ENCODE measurements at places on chromosomes 11 and 22.

GRCh38 chr11:90512846-90513245 is 290.0 kb upstream of the CHORDC1 start:
- DNase-seq = no peak

DNA sequence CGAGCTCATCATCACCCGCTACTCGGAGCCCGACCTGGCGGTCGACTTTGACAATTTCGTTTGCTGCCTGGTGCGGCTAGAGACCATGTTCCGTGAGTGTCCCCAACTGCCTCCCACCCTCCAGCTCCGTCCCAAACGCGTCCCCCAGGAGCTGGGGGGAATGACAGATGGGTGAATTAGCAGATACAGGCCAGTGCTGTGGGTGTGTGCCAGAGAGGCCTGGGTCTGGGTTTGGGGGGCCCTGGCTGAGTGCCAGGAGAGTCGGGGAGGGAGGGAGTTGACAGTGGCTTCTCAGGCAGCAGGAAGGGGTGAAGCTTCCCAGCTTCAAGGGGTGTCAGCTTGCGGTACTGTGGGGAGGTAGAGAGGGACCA is 28.6 kb downstream of the CAPN1 start:
- DNase-seq = no peak

DNA sequence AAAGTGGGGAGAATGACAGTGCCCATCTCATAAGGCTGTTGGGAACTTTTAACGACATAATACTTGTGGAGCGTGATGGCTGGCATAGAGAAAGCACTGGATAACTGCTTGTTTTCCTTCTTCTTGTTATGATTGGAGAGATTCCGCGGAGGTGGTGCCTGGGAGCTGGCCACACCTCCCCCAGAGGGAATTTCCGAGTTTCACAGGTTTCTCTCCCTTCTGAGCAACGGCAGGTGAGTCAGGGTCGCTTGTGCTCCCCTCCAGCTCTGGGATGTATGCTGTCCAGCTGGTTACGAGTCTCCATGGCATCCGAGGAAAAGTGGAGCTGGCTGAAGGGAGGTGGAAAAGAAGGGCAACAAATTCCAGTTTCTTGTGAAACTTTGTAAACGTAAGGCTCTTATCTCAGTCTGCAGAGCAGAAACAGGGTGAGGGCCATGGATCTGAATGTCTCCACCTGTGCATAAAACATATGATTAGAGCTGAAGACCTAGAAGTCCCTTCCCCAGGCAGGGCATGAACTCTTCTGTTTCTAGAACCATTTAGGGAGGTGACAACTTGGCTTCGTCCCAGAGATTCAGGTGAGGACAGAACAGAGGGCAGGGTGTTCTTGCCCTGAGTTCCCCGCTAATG is 10.0 kb upstream of the PLET1 start:
- no peak for DNase-seq

- no peak for DNase-seq
Measured at GRCh38 chr11:68504432-68505066, 44.0 kb downstream of the PPP6R3 start.

- no peak for DNase-seq
Measured at GRCh38 chr22:44805711-44806110, 53.3 kb downstream of the ARHGAP8 start.

GRCh38 chr11:13391217-13391616 is 71.8 kb downstream of the BTBD10 start:
- no peak for DNase-seq
